Kidney glomerular epithelial cell (primary cell): ENCODE measurements at places on chromosomes 7 and 10.

- DNase-seq, result no peak
Measured at GRCh38 chr7:141157138-141157765, 83.4 kb downstream of the TMEM178B start.

DNA sequence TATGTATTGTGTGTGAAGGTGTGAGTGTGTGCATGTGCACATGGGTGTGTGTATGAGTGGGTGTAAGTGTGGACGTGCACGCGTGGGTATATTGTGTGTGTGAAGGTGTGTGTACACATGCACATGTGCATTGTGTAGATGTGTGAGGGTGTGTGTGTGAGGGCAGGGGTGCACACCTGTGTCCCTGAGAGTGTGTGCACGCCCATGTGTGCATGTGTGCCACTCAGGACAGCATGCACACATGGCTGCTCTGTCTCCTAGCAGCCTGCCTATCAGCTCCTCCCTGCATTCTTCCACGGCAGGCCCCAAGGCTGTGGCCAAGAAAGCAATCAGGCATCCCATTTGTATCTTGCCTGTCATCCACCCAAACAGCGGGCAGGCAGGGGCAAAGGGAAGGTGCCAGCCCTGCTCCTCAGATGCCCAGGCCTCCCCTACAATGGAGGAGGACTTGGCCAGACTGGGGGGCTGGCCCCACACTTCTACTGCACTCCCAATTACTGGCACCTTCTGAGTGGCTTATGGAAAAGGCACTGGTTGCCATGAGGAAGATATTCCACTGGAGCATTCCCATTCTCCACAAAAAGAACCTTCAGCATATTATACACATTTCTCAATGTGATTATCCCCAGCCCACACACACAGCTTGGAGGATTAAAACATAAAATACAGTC lies 380.4 kb upstream of the ZMIZ1 start:
- peak; percentile 30 for DNase-seq

GRCh38 chr7:17530741-17531421 lies 232.4 kb downstream of the AHR start:
- DNase-seq, result no peak

- no peak for DNase-seq
Measured at GRCh38 chr7:39888171-39888853, 61.7 kb upstream of the CDK13 start.

- no peak for DNase-seq
Measured at GRCh38 chr10:74683067-74683466, 143.3 kb upstream of the KAT6B start.

- no peak for DNase-seq
Measured at GRCh38 chr7:158811894-158812293, 17.4 kb downstream of the ESYT2 start.

- DNase-seq, result no peak
Measured at GRCh38 chr7:38360776-38361175, 87.3 kb upstream of the TARP start.

- no peak for DNase-seq
Measured at GRCh38 chr7:86942081-86942480, 117.4 kb downstream of the ELAPOR2 start.

DNA sequence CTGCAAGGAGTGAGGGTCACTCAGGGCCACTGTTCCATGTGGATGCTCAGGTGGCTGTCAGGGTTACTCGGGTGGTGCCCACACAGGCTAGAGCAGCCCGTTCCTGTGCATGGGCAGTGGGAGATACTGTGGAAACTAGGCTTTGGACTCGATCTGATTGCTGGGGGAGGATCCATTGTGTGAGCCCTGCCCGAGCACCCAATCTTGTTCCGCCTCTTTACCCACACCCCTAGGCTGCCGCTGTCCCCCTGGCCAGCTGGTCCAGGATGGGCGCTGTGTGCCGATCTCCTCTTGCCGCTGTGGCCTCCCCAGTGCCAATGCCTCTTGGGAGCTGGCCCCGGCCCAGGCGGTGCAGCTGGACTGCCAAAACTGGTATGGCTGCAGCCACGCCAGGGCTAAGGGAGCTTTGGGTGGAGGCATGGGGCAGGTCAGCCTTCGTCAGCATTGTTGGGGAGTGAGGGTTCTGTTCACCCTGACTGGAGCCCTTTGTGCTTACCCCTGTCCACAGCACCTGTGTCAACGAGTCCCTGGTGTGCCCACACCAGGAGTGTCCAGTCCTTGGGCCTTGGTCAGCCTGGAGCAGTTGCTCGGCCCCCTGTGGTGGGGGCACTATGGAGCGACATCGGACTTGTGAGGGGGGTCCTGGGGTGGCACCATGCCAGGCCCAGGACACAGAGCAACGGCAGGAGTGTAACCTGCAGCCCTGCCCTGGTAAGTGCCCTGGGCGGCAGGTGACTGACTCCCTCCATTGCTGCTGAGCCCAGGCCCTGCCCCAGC lies 12.4 kb upstream of the ZNF862 start:
- DNase-seq, result no peak

GRCh38 chr10:31242902-31243301 lies 76.1 kb upstream of the ZEB1 start:
- peak; percentile 70 for DNase-seq

- peak; percentile 56 for DNase-seq
Measured at GRCh38 chr10:14953424-14954000, 384 bp downstream of the DCLRE1C start.

DNA sequence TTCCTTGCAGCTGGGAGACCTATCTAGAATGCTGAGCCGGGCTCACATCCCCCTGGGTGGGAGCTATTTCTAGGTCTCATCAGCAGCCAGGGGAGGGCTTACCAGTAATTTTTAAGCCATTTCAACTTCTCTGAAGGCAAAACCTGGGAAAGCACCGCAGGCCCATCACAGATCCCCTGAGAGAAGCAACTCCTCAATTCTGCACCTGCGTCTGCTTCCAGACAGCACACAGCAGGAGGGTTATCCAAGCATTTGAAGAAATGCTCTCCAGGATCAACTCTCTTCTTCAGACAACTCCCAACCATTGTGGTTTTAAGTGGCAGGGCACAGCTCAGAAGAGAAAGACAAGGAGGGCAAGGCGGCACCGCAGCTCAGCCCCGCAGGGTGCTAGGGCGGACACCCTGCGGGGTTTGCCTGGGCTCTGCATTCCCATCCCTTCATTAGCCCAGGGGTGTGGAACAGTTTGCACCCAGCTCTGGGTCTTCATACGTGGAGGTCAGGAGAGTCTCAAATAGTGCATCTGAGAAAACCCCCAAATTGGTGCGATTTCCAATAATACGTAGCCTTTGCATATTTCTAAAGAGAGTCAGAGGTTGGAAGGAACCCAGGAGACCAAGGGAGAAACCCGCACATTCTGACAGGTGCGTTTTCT lies 618.7 kb downstream of the DNAJB6 start:
- DNase-seq, result no peak

DNA sequence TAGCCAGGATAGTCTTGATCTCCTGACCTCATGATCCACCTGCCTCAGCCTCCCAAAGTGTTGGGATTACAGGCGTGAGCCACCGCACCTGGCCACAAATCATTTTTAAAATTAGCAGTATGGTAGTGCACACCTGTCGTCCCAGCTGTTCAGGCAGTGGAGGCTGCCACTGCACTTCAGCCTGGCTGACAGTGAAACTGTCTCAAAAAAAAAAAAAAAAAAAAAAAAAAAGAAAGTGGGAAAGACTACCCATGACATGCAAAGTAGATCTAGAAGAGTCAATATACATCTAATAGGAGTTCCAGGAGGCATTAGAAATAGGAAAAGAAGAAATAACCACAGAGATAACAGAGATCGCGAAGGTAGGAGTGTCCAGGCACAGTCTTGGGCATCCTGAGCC lies 3.2 kb downstream of the CSGALNACT2 start:
- no peak for DNase-seq

- DNase-seq, result peak; percentile 76
Measured at GRCh38 chr10:26556748-26557640, 118.9 kb downstream of the APBB1IP start.

DNA sequence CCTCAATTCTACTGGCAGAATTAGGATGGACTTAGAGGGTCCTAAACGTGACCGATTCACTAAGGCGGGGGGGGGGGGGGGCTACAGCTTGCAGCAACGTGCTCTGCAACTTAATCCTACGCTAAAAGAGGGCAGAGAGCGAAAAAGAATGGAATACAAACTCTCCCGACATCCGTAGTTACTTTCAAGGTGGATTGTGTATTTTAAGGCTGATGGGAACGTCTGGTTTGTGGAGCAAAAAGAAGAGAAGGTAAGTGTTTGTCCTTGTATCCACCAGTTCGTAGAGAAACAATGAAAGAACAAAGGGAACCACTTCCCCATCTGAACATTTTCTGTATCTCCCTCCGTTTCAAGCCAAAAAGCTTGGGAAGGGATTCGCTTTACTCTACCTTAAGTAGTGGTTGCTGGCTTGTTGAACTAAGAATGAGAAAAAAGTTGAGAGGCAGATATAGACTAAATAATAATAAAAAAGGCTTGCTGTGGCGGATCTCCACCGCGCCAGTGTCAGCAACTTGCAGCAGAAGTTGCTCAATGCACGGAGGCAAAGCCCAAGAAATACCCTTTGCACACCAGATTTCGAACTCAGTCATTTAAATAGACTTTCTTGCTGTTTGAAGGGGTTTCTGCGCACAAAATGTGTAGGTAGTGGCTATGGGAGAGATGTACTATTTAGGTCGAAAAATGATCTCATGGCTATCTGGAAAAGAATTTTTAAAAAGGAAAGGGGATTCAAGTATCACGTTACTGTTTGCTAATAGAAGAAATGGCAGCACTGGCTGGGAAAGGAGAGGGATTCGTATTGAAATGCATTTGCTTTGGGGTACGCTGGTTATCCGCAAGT lies 736 bp downstream of the SKIDA1 start:
- peak; percentile 68 for DNase-seq

DNA sequence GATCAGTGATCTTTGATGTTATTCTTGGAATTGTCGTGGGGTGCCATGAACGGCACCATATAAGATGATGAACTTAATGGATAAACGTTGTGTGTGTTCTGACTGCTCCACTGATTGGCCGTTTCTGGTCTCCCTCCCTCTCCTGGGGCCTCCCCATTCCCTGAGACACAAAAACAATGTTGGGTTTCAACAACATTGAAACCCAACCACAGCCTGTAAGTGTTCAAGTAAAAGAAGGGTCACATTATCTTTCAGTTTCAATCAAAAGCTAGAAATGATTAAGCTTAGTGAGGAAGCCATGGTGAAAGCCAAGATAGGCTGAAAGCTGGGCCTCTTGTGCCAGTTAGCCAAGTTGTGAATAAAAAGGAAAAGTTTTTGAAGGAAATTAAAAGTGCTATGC lies 19.5 kb downstream of the EN2 start:
- no peak for DNase-seq

GRCh38 chr7:136122026-136122425 lies 144.9 kb upstream of the MTPN start:
- peak; percentile 51 for DNase-seq

- DNase-seq, result no peak
Measured at GRCh38 chr7:131848033-131848432, 291.6 kb upstream of the PODXL start.

- DNase-seq, result no peak
Measured at GRCh38 chr7:97081521-97082300, 35.8 kb upstream of the SDHAF3 start.

DNA sequence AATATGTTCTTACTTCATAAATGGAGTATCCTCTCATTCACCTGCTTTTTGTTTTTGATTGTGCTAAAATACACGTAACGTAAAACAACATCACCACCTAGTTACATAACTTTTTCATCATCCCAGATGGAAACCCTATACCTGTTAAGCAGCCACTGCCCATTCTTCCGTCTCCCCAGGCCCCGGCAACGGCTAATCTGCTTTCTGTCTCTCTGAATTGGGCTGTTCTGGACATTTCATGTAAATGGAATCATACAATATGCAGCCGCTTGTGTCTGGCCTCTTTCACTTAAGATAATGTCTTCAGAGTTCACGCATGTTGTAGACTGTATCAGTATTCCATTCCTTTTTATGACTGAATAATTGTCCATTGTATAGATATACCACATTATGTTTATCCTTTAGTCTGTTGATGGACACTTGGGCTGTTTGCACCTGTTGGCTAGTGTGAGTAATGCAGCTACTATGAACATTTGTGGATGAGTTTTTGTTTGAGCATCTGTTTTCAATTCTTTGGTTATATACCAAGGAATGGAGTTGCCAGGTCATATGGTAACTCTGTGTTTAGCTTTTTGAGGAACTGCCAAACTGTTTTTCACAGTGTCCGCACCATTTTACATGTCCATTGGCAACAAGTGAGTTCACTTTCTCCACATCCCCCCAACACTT lies 14.1 kb upstream of the SUN1 start:
- no peak for DNase-seq

- DNase-seq, result no peak
Measured at GRCh38 chr7:111400088-111400487, 162.2 kb downstream of the IMMP2L start.

DNA sequence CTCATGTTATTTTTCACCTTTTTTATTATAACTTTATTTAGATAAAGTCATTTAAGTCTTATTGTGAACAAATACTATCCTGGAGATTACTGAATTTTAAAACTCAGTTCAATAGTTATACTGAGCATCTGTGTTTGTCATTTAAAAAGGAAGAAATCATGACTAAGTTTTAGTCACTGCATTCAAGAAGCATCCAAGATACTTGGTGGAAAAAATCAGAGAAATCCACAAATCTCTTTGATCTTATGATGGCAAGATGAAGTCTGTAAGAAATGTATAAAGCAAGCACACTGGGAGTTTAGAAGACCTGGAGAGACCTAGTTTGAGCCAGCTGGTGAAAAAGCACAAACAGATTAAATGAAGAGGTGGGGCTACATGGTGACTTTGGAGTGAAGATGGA lies 529.8 kb upstream of the IGFBP3 start:
- no peak for DNase-seq

DNA sequence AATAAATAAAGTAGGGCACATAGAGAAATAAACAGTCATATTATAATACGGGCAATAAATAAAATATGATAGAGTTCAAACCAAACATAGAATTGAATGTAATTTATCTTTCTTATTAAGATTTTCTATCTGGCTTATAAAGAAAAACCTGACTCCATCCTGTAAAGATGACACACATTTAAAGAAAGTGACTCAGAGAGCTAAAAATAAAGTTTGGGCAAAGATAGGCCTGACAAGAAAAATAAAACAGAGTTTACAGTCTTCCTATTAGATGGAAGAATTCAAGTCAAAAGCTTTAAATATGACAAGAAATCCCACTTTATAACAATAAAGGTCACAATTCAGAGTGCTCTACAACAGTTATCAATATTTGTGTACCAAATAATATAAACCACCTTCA lies 580.6 kb downstream of the PHTF2 start:
- no peak for DNase-seq

DNA sequence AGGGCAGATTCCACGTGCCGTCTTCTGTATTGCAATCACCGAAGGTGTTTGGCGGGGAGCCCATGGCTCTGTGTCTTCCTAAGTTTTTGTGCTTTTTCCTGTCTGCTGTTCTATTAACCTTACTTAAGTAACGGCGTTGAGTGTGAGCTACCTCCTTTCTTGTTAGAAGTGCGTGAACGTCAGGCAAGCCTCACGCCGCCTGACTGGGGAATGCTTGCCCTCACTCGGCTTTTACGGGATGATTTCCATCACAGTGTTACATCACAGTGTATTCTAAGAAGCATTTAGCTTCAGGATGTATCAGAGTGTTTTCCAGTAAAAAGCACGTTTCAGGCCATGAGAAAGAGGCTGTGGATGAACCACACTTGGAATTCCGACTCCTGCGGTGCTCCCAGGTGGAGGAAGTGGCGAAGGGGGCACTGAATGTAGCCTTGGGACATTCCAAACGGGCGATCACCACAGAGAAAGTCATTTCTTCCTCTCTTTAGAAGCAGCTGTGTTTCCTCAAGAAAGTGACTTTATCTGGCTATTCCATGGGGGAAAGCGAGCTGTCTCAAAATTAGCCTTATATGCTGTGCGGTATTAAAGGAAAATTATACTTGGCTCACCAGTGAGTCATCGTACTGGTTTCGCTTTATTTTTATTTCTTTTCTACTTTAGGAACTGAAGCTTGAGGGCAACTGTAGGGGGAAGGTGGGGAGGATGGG lies 290.7 kb downstream of the KLF6 start:
- DNase-seq, result no peak
